ENCODE measurements at places on chromosomes 6 and 20. TPM values are rescaled to one million over a fixed set of nuclear protein-coding genes. Genes with fewer than 3 reads are reported as not detected.

TTLL9 gene
- 2.1 TPM for total RNA-seq

SIRPB2 gene
- not detected for total RNA-seq

SIRPA gene
- total RNA-seq = 2.4 TPM

SSTR4 gene
- not detected for total RNA-seq

F13A1 gene
- 0.26 TPM for total RNA-seq

TAAR6 gene
- total RNA-seq = not detected
